ENCODE measurements at places on chromosomes 4 and X.

DNA sequence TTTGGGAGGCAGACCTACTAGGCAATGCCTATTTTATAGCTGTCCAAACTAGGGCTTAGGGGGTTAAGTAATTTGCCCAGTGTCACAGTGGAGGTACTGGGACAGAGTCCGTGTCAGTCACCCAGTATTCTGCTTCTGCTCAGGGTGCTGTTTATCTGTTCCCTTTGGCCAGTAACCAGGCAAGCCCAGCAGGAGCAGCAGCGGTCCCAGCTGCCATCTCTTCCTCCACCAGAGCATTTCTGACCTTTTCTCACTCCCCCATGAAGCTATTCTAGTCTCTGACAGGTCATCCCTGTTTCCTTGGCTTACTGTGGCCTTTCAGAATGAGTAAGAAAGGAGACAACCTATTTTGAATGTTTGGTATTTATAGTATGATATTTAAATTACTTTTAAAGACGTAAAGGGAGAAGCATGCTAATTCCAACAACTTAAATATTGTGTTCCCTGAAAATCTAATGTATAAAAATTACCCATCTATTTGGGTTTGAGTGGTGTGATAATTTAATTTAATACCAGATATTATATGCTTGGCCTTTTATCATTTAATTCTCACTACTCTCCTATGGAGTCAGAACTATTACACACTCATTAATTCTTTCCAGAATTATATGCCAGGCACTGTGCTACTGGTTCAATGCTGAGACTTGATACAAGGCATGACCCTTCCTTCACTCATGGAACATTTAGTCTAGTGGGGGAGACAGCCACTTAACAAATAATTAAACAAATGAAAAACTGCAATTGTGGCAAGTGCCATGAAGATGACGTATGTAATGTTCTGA is 60.6 kb downstream of the RPS6KA3 start:
- DNase-seq: no peak

- no peak for DNase-seq
These were observed 112.0 kb downstream of the IRF2 start for GRCh38 chr4:184362396-184362795.

DNA sequence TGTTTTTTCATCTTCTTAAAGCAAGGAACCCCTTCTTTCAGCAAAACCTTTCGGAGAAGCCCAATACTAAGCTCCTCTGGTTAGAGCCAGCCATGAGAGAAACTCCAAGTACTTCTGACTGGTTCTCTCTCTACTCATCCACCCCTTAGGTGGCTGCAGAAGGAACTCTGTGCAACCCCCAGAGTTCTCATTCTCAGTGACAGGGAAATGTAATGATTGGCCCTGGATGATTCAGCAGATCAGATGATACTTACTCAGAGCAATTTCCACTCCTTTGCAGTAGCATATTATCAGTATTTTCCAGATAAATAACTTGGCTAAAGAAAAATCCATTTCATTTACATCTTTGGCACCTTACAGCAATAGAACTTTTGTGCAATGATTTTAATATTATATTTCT is 3.2 kb downstream of the SPP1 start:
- DNase-seq: no peak

- no peak for DNase-seq
These were observed 49.9 kb upstream of the SRD5A3 start for GRCh38 chr4:55296096-55296495.

- DNase-seq: peak; percentile 81
These were observed 1793.7 kb upstream of the TENM3 start for GRCh38 chr4:180449395-180449956.

DNA sequence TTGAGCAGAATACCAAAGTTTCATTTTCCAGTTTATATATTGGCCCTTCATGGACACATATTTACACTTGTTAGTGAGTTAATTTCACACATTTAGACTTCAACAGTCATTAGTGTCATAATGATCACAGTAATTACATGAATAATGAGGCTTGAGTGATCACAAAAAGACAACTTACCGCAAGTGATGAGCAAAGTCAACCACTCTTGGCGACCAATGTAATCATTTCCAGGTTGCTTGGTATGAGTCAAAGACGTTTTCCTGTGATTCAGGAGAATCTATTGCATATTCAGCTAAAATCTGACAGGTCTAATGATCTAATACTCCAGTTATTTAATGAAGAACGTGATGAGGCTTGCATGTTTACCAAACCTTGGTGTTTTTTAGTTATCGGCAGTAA is 407.9 kb upstream of the TENM3 start:
- no peak for DNase-seq

DNA sequence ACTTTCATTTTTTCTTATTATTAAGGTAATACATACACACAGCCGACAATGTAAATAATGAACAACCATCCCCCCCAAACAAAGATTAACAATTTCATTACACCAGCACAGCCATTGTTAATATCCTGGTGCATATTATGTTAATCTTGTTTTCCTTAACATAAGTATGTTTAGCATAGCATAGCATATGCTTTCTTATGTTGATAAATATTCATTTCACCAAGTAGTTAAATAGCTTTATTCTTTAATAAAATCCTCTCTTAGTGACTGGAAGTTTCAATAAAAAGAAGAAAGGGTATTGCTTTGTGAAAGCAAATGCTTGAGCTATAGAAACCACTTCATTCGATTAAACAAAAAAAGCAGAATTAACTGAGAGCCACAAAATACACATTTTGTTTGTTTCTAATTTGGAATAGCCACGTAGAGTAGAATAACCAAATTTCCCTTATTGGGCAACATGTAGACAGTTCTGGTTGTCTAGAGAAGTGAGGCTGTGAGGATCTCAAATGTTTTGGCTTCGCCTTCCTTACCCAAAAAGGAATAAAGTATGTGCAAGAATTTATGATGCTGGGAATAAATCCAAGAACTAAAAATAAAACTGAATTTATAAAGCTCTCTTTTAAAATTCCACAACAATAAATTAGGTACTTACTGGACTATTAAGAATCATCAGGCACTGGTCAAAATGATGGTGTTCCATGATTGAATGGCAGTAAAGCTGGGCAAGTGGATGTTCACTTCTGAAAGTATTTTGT is 118.0 kb downstream of the PDE5A start:
- DNase-seq: no peak

DNA sequence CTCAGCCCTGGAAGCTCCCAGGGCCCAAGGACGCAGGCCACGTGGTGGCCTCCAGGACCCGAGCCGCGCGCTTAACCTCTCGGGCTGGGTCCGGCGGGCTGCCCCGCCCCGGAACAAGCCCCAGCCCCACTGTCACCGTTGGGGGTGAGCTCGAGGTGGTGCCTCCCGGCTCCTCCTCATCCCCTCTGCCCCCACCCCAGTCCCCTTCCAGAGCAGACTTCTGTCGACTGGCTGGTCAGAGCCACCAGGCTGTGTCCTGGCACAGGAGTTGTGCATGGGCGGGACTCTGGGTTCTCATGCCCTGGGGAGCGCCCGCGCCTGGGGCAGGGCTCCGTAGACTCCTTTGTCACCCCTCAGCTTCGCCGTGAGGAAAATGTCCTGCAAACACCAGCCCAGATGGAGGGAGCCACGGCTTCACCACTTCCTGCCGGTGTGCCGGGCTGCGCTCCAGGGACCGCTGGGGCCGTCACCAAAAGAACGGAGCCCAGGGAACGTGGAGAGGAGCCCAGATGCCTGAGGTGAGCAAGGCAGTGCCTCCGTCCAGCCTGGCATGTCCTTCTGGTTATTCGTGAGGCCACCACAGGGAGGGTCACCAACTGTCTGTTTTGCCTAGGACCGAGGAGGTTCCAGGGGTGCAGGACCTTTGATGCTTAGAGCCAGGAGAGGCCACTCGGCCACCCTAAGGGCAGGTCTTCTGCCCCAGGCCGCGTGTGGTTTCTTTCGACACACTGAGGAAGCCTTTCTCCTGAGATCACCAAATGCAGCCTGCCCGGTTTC is 7.1 kb upstream of the RGS12 start:
- peak; percentile 6 for DNase-seq

DNA sequence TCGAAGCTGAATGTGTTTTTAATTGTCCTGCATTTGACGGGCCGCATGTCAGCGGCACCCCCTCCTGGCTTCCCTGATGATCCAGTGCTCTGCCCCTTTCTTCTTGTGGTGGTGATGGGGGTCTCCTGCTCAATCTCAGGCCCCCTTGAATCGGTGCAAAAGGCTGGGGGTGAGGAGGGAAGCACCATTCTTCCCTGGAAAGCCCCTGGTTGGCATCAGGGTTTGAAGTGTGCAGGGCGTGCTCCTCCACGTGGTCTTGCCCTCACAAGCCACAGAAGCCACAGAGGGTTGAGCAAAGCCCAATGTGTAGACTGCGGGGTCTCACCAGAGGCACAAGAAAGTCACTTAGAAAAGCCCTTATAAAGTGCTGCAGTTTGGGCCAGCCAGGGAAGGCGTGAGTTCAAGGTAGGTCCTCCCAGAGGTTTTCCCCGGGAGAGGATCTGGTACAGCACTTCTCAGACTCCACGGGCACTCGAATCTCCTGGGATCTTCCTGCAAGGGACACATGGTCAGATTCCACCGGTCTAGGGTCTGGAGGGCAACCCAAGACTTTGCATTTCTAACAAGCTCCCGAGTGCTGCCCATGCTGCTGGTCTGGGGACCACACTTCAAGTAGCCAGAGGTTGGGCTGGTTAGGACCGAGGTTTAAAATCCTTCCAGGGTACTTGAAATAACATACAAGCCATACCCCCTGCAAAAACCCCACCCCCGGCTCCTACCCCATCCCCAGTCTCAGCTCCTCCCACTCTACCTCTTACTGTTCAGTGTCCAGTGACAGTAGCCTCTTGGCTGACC is 35.1 kb downstream of the PSAPL1 start:
- DNase-seq: no peak

DNA sequence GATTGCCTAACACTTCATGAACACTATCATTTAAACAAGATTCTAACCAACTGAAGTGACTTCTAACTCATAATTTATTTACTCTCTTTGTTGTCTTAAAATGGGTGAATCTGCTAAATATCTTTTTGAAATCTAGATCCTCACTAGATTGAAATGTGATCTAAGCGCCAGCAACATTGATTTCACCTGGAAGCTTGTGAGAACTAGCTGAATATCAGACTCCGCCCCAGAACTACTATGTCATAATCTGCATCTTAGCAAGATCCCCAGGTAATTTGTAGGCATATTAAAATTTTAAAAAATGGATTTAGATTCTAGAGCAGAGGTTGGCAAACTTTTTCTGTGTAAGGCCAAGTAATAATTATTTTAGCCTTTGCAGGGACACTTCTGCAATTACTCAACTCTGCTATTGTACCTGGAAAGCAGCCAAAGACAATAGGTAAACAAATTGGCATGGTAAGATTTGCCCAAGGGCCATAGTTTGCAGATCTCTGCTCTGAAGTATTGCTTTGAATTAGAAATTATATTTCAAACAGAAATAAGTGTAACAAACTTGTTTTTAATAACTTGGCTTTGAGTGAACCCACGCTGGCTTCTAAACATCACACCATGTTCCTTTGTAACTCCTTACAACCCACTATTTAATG is 121.5 kb downstream of the REELD1 start:
- DNase-seq: no peak

DNA sequence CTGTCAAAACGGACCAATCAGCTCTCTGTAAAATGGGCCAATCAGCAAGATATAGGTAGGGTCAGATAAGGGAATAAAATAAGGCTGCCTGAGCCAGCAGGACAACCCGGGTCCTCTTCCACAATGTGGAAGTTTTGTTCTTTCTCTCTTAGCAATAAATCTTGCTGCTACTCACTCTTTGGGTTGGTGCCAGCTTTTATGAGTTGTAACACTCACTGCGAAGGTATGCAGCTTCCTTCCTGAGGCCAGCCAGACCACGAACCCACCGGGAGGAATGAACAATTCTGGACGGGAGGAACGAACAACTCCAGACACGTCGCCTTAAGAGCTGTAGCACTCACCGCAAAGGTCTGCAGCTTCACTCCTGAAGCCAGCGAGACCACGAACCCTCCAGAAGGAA is 287.8 kb downstream of the RAPGEF2 start:
- DNase-seq: no peak

DNA sequence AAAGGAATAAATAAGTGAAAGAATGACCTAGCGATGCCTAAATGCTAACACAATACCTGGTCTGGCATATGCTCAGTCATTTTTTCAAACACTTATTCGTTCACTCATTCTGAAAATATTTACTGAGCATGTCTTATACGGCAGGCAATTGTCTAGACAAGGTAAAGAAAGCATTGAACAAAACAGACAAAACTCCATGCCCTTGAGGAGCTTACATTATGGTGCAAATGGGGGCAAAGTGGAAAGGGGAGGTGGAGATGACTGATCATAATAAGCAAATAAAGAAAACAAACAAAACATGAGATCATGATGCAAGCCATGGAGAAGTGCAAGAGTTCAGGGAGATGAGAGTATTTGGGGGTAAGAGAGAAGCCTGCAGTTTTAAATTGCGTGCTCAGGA is 334.6 kb upstream of the PPARGC1A start:
- no peak for DNase-seq

- no peak for DNase-seq
These were observed 1.3 kb downstream of the GAK start for GRCh38 chr4:930827-931193.

DNA sequence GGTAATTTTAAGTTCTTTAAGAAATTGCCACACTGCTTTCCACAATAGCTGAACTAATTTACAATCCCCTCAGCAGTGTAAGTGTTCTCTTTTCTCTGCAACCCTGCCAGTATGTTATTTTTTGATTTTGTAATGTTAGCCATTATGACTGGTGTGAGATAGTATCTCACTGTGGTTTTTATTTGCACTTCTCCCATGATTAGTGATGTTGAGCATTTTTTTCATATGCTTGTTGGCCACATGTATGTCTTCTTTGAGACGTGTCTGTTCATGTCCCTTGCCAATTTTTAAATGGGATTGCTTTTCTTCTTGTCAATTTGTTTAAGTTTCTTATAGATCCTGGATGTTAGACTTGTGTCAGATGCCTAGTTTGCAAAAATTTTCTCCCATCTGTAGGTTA is 86.1 kb downstream of the BMP3 start:
- no peak for DNase-seq

- peak; percentile 27 for DNase-seq
These were observed at the start of gene GABRA4 for GRCh38 chr4:46993075-46994006. Gene GABRA4, minus strand, starts transcription at chr4:46993581. Its CDS starts 157 bp downstream, at chr4:46993424.

DNA sequence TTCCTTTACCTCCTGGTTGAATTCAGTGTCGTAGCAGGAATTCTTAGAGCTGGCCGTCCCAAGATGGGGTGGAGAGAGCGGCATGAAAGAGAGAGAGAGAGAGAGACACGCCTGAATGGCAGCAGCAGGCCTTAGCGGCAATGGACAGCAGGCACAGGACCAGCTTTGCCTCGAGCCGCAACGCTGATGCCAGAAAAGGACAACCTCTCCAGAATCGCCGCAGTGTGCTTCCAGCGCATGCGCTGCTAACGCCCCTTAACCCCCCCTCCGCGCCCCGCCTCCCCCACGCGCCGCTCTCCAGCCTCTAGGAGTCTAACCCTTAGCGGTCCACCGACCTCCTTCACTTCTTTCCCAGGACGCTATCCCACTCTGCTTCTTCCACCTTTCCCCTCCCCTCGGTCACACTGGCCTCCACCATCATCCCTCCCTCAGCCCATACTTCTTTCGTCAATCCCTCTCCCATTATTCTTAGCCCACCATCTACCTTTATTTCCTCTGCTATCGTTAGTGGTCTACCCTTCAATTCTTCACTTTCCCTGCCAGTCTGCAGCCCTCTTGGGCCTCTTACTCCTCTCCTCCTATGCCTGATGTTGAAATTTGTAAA is 10.5 kb upstream of the ZCCHC13 start:
- DNase-seq: peak; percentile 80
